Gastrocnemius medialis (tissue), 4 donors: ENCODE measurements at places on chromosomes 1 and 21. TPM values are rescaled to one million over a fixed set of nuclear protein-coding genes. Genes with fewer than 3 reads are reported as not detected.
A peak's percentile ranks its signal among the peaks of the same experiment; 100 is the strongest.

SDC3 gene
- total RNA-seq, result 2.7 TPM

TTC24 gene
- 3.6 TPM for total RNA-seq

KRTAP21-2 gene
- not detected for total RNA-seq

WNT2B gene
- 0.34 TPM for total RNA-seq

SH3BGR gene
- 176 TPM for total RNA-seq

GJA8 gene
- total RNA-seq, result not detected

ELAPOR1 gene
- not detected for total RNA-seq

TAL1 gene
- total RNA-seq, result 0.71 TPM

XCL1 gene
- not detected for total RNA-seq

SIM2 gene
- total RNA-seq, result 1.00 TPM

FAM72C gene
- total RNA-seq, result not detected

RHBDL2 gene
- not detected for total RNA-seq

LRRC52 gene
- total RNA-seq, result 0.35 TPM

- peak overlapping the region; percentile 98 for H3K27ac ChIP-seq
- peaks cover 98% of the 10 kb centered on the region for H3K4me1 ChIP-seq
- H3K36me3 ChIP-seq, result no peaks in the 10 kb centered on the region
- no peaks in the 10 kb centered on the region for H3K27me3 ChIP-seq
- no peak overlapping the region for H3K4me3 ChIP-seq
These were observed 25.2 kb downstream of the MAPKAPK2 start for GRCh38 chr1:206709772-206710459.

DNA sequence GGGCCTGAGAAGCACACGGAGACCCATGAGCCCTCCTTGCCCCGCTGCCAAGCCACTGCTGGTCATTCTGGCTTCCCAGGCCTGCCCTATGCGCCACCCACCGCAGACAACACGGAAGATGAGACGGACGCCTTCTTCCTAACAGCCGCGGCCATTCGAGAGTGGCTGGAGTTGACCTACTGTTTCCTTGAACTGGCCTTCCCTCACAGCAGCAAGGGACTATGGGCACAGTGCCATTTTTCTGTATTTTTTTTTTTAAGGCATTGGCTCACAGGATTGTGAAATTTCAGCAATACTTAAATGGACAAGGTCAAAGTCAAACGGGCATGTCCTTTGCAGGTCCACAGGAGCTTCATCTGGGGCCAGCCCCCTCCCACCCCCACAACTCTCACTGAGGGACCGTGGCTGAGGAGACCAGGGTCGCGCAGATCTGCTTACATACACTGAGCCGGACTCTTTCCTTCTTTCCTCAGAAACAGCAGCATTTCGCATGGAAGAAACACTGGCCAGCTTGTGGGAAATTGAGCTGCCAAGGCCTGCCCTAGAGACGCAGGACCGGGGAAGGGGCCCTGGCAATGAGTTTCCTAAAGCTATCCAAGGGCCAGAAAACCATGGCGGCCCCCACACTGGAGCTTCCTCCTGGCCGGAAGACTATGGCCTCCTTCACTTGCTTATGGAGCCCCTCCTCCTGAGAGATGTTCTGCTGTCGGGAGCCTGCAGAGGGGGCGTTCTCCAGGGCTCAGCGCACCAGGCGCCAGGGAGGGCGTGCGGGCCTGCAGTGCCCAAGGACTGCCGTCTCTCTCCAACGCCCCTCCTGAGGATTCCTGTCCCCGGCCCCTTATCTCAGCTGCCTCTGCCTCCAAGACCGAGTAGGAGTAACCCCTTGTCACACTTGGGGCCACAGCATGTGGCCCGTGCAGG, 98.9 kb downstream of the PGBD5 start:
- no peaks in the 10 kb centered on the region for H3K36me3 ChIP-seq
- no peaks in the 10 kb centered on the region for H3K4me1 ChIP-seq
- H3K27me3 ChIP-seq, result no peaks in the 10 kb centered on the region
- H3K4me3 ChIP-seq, result no peak overlapping the region

- no peaks in the 10 kb centered on the region for H3K36me3 ChIP-seq
- H3K4me3 ChIP-seq, result no peak overlapping the region
- H3K27ac ChIP-seq, result no peak overlapping the region
- peak; percentile 73 for DNase-seq
These were observed 64.8 kb upstream of the GALNT2 start for GRCh38 chr1:230002164-230002803.

DNA sequence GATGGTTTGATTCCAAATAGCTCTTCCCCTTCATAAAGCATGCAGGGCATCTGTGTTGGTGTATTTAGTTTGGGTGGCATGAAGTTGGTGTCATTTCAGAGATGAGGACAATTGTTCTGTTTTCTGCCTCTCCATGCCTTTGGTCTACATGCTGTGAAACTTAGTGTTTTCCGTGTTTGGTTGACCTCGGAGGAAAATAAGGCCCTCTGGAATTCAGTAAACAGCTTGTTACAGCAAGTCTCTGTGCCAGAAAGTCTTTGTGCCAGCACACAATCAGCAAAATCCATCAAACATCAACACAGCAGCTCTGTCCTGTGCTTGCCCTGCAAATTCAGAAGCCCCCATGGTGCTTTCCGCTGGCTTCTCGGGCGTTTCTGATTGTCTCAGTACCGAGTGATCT, 9.5 kb downstream of the PARK7 start:
- DNase-seq, result no peak
- no peak overlapping the region for H3K4me3 ChIP-seq
- no peaks in the 10 kb centered on the region for H3K36me3 ChIP-seq
- H3K27me3 ChIP-seq, result no peaks in the 10 kb centered on the region
- H3K27ac ChIP-seq, result no peak overlapping the region
- H3K4me1 ChIP-seq, result peaks cover 29% of the 10 kb centered on the region

- H3K27ac ChIP-seq, result peak overlapping the region; percentile 28
- peaks cover 9% of the 10 kb centered on the region for H3K4me1 ChIP-seq
- no peak for DNase-seq
- no peak overlapping the region for H3K4me3 ChIP-seq
- no peaks in the 10 kb centered on the region for H3K36me3 ChIP-seq
These were observed 28.7 kb downstream of the RSPH1 start for GRCh38 chr21:42467140-42467983.

- H3K27ac ChIP-seq, result no peak overlapping the region
- peaks cover 12% of the 10 kb centered on the region for H3K27me3 ChIP-seq
- H3K36me3 ChIP-seq, result no peaks in the 10 kb centered on the region
- H3K4me1 ChIP-seq, result no peaks in the 10 kb centered on the region
These were observed 65.1 kb upstream of the TTC34 start for GRCh38 chr1:2866422-2867086.

- H3K27ac ChIP-seq, result no peak overlapping the region
- DNase-seq, result no peak
- no peak overlapping the region for H3K4me3 ChIP-seq
- no peaks in the 10 kb centered on the region for H3K4me1 ChIP-seq
These were observed 1030.3 kb upstream of the ADGRL4 start for GRCh38 chr1:80036690-80037432.

GRCh38 chr1:207397525-207397926, 56.6 kb upstream of the CR2 start:
- no peaks in the 10 kb centered on the region for H3K27me3 ChIP-seq
- H3K4me1 ChIP-seq, result no peaks in the 10 kb centered on the region
- H3K4me3 ChIP-seq, result no peak overlapping the region
- H3K36me3 ChIP-seq, result no peaks in the 10 kb centered on the region
- no peak overlapping the region for H3K27ac ChIP-seq
- DNase-seq, result no peak

- H3K4me1 ChIP-seq, result peaks cover 29% of the 10 kb centered on the region
- no peaks in the 10 kb centered on the region for H3K36me3 ChIP-seq
- no peak overlapping the region for H3K27ac ChIP-seq
- H3K27me3 ChIP-seq, result no peaks in the 10 kb centered on the region
These were observed 12.0 kb downstream of the DDAH1 start for GRCh38 chr1:85452948-85453347.

DNA sequence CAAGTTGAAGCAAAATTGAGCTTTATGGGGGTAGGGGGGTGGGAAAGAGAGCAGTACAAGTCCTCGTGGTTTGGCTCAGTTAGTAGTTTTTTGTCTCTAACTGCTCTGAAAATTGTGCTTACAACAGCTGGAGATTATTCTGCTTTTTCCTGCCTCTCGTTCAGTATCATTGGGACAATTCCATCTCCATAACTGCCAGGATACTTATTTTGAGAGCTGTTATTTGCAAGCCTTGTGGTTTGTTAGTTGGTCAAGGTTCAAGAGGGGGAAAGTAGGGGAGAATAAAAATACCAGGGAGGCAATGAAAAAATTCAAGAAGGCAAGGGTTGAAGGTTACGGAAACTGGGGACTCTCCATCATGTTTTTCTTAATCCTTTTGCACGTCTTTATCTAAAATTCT, 811.8 kb upstream of the ADGRL2 start:
- no peak for DNase-seq
- H3K36me3 ChIP-seq, result no peaks in the 10 kb centered on the region

DNA sequence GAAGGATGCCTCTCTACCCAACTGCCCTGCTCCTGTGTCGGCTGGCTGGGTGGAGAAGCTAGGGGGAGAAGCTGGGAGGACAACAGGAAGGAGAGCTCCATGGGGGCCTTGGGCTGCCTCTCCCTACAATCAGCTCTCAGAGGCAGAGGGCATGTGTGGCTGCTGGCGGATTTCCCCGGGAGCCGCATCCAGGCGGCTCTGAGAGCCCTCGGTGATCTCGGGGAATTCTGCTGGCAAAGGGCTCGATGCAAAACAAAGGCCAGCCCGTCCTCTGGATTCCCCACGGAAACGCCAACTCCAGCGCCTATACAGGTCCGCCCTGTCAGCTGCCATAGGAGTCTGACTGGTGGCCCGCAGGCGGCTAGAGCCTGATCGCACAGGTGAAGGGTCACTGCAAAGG, 26.4 kb upstream of the EVA1B start:
- peaks cover 32% of the 10 kb centered on the region for H3K4me1 ChIP-seq
- DNase-seq, result no peak
- no peaks in the 10 kb centered on the region for H3K27me3 ChIP-seq
- peak overlapping the region; percentile 75 for H3K27ac ChIP-seq

GRCh38 chr1:31387612-31388011, 14.7 kb upstream of the FABP3 start:
- no peak overlapping the region for H3K27ac ChIP-seq
- H3K27me3 ChIP-seq, result no peaks in the 10 kb centered on the region
- H3K4me1 ChIP-seq, result peaks cover 27% of the 10 kb centered on the region
- H3K36me3 ChIP-seq, result no peaks in the 10 kb centered on the region

DNA sequence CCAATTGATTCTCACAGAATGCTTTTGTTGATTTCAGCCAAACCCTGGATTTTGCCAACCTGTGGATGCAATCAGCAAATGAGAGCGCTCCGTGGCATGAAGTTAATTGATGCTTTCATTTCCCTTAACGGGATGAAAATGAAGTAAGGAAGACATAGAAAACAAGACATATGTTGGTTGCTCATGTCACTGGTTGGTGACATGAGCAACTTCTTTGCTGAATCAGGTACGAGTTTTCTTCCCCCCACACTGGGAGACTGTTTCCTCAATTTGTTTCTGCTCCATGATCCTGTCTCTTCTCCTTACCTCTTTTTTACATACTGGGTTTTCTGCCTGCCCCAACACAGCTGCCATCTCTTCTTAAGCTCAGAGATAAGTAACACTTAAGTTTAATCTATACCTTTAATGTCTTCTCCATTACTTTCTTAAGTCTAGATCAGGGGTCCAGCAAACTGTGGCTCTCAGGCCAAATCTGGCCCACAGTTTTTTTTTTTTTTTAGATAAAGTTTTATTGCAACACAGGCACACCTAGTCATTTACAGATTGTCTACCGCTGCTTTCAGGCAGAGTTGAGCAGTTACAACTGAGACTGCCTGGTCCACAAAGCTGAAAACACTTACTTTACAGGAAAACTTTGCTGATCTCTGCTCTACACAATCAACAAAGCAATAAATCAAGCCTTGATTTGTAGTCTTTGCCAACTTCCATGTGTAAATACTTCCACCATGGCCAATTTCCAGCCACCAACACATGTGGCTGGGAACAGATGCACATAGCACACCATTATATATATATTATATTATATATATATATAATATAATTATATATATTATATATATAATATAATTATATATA, 13.3 kb downstream of the GPR157 start:
- no peak for DNase-seq
- H3K27ac ChIP-seq, result peak overlapping the region; percentile 72
- H3K4me1 ChIP-seq, result peaks cover 16% of the 10 kb centered on the region
- peaks cover 6% of the 10 kb centered on the region for H3K36me3 ChIP-seq
- H3K27me3 ChIP-seq, result no peaks in the 10 kb centered on the region

- no peaks in the 10 kb centered on the region for H3K27me3 ChIP-seq
- no peak overlapping the region for H3K4me3 ChIP-seq
- H3K36me3 ChIP-seq, result no peaks in the 10 kb centered on the region
- no peak overlapping the region for H3K27ac ChIP-seq
- DNase-seq, result no peak
These were observed 224.4 kb downstream of the PTPRU start for GRCh38 chr1:29460694-29461093.

DNA sequence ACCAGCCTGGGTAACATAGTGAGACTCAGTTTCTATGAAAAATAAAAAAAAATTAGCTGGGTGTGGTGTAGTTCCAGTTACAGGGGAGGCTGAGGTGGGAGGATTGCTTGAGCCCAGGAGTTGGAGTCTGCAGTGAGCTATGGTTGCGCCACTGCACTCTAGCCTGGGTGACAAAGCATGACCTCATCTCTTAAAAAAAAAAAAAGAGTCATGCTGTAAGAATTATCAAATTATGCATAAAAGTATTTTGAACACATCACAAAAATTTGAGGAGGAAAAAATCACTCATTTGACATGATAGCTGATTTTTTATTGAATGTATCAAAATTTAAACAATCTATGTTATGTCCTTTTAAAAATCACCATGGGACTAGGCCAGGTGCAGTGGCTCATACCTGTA, 17.8 kb downstream of the CCDC30 start:
- no peaks in the 10 kb centered on the region for H3K27me3 ChIP-seq
- H3K36me3 ChIP-seq, result no peaks in the 10 kb centered on the region
- H3K27ac ChIP-seq, result no peak overlapping the region
- H3K4me1 ChIP-seq, result no peaks in the 10 kb centered on the region

GRCh38 chr1:105243411-105243810, 1493.7 kb downstream of the AMY1C start:
- DNase-seq, result no peak
- no peaks in the 10 kb centered on the region for H3K27me3 ChIP-seq
- H3K4me1 ChIP-seq, result no peaks in the 10 kb centered on the region

DNA sequence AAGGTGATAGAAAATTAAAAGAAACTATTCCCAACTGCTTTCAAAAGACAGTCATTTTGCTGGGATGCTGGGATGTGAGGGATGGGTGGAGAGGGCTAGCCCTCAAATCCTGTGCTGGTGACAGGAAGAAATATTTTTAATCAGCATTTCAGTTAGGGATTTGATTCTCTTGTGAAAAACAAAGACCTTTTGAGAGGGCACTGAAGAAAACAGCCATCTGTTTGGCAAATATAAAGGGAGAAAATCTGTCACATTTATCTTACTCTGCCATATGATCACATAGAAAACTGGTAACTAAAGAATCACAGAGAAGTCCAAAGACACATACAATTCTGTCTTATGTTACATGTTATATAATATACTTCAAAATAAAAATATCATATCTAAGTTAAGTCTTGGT, 12.3 kb downstream of the STXBP3 start:
- H3K36me3 ChIP-seq, result peaks cover 77% of the 10 kb centered on the region
- no peak overlapping the region for H3K4me3 ChIP-seq
- H3K4me1 ChIP-seq, result no peaks in the 10 kb centered on the region
- DNase-seq, result no peak

- H3K27me3 ChIP-seq, result no peaks in the 10 kb centered on the region
- DNase-seq, result no peak
- peaks cover 14% of the 10 kb centered on the region for H3K4me1 ChIP-seq
These were observed 856 bp downstream of the FDPS start for GRCh38 chr1:155309423-155310021.
